ENCODE measurements at places on chromosomes 13 and 19.

DNA sequence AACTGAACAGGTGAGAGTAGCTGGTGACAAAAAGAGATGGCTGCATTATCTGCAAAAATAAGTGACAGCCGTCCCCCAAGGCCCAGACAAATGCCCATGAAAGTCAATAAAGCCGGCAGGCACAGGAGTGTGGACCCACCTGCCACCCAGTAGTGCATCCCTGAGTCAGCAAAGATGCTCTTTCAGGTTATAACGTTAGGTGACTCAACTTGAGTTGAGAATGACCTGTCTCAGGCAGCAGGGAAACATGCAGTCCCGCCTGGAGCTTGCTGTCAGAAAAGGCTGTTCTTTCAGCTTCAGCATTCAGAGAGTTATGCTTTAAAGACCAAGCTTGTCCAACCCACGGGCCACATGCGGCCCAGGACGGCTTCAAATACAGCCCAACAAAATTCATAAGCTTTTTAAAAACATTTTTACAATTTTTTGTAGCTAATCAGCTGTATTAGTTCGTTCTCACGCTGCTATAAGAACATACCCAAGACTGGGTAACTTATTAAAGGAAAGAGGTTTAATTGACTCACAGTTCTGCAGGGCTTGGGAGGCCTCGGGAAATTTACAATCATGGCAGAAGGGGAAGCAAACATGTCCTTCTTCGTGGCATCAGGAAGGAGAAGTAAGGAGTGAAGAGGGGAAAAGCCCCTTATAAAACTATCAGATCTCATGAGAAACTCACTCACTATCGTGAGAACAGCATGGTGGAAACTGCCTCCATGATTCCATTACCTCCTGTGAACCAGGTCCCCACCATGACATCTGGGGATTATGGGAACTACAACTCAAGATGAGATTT, 110.4 kb downstream of the RAB20 start:
- DNase-seq = no peak

DNA sequence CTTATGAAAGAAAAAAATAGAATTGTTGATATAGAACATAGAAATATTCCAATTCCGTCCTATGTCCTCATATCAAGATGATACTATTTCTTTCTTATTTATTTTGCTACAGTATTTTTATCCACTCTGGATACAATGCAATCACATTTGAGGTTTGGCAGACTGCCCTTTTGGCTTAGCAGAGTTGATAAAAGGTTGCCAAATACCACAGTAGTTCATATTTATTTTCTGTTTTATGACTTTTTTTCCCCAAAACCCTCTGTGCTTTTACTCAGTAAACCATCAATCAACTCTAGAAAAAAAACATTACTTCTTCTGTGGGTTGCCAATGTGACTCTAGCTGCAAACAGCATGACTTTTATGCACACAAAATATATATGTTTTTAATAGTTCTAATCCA, 424.5 kb downstream of the PCDH9 start:
- no peak for DNase-seq

DNA sequence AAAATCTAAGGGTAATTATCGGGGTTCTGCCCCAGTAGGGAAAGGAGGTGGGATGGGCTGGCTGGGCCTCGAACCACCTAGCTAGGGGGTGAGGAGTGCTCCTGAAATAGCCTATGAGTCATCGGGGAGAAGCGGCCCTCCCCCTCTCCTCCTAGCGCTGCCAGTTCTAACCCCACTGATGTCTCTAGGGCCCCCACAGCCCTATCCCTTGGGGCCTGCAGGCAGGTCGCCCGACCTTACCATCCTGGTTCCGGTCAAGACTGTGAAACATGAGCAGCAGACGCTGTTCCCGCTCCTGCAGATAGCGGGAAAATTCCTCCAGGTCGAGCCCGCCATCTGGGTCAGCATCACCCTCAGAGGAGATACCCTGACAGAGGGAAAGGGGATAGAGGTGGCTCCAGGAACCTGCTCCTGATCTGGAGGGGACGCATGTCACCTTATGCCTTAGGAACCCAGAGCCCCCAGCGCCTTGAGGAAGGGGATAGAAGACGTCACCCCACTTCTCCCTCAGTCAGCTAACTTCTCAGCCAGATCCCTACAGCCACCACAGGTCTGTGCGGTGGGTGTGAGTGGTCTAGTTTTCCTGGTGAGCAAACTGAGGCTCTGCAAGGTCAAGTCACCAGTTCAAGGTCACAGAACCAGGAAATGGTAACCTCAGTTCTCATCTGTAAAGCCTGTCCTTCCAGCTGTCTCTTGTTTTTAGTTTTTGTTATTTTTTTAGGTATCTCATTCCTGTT, 1.5 kb downstream of the SLC25A23 start:
- no peak for DNase-seq

- DNase-seq = peak; percentile 9
Measured at GRCh38 chr13:104773775-104774174, 1707.6 kb upstream of the SLC10A2 start.

- DNase-seq = peak; percentile 34
Measured at GRCh38 chr13:97780486-97780885, 173.0 kb upstream of the IPO5 start.

DNA sequence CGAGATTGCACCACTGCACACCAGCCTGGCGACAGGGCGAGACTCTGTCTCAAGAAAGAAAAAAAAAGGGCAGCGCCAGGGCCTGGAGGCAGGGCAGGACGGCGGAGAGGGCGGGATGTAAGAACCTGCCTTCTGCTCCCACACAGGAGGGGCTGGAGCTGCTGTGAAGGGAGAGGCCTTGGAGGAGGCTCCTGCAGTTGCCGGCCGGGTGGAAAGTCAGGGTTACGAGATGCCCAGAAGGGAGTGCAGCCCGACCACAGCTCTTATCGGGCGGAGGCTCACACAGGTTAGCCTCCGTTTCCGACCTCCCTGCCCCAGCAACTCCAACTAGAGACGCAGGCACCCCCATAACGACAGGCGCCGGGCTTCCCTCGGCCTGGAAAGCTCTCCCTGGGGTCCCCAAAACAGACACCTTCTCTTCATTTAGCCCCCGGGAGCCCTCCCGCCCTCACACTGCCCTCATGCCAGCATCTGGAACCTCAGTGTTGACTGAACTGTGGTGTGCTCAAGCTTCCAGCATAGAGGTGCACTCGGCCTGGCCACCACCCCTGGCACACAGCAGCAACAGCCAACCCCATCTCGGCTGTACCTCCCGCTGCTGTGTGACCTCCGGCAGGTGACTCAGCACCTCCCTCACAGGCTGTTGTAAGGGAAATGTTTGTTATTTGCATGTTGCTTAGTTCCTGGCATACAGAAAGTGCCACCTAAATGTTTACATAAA, 1.4 kb downstream of the PLPP2 start:
- peak; percentile 22 for DNase-seq

DNA sequence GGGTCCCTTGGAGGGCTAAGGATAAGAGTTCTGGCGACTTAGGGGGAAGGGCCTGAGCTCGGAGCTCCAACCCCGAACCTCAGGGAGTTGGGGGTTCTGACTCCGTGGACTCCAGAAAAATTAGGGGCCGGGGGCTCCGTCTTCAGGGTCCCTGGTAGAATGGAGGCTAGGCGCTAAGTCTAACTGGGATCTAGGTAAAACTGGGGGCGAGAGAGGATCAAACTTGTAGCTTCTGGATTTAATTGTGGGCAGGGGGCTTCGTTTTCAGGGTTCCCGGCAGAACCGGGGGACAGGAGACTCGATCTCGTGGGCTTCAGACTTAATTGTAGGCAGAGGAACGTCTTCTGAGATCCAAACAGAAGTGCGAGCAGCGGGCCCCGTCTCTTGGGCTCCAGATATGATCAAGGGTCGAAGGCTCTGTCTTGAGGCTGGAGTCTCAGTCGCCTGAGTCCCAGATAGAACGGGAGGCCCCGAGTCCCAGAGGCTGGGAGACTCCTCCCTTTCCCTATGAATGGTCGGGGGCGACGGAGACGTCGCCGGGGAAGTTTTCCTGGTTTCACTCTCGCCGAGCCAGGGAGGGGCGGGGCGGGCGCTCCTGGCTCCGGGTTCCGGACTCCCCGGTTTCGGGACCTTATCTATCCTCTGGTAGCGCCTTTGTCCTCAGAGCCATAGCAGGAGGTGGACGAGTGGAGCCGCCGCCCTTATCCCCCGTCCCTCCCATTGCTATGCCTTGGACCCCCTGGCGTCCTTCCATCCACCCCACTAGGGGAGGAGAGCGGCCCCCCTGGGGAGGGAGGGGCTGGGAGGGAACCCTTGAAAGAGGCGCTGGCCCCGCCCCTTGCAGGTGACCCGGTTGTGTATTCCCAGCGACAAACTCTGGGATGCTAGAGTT, 1.3 kb downstream of the NECTIN2 start:
- DNase-seq = peak; percentile 64

DNA sequence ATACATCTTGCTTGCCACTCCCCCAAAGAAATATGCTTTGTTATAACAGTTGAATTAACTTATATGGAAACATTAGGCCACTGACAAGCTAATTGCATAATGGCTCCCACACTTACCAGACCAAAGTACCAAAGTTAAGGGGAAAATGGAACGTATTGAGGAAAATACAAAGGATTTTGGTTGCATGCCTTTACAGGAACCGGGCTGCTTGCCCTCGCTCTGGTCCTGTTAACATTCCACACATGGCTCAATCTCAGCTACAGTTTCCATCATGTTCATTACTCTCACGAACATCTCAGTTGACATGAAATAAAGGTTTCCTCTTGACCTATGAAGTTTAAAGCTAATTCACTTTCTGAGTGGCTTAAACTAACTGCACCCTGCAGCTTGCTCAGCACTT, 220.7 kb upstream of the RXFP2 start:
- no peak for DNase-seq

GRCh38 chr13:94598281-94598680, 2.3 kb upstream of the TGDS start:
- DNase-seq = no peak

- DNase-seq = no peak
Measured at GRCh38 chr13:68174893-68175292, 944.8 kb upstream of the PCDH9 start.

- no peak for DNase-seq
Measured at GRCh38 chr13:91529739-91530482, 131.5 kb downstream of the GPC5 start.

DNA sequence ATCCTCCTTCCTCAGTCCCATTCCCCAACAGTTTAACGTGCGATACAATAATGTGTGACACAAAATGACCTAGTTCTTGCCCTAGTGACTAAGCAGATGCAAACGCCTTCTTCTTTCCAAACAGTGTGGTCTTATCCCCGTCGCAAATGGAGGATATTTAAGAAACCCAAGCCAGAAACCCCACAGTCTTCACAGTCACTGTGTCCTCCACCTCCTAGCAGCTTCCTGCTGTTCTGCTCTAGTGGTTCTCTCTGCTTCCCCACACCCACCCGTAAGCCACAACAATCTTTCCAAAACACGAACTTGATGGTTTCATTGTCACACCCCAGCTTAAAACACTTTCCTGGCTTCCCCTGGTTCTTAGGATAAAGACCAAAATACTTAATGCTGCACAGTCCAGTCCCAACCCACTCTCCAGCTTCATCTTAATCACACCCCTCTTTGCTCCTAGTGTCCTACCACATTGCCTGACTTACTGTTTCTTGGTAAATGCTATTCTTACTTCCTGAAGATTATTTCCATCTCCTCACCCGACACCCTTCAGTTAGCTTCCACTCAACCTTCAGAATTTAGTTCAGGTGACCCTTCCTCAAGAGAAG, 32.3 kb downstream of the ITM2B start:
- no peak for DNase-seq

DNA sequence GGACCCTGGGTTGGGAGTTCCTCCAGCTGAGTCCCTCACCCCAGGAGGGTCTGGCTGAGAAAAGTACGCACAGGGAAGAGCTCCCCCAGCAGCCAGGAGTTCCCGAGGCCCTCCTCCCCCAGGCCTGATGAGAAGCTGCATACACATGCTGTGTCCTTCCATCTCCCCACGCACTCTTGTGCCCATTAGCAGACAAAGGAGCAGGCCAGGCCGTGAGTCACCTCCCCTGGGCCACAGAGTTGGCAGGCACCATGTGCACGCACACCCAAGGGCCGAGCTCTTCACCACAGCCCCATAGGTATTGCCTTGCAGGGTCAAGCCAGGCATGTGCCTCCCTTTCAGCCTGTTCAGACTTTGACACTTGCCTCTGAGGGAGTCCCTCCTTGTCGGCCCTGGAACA, 17.5 kb downstream of the MAU2 start:
- DNase-seq = peak; percentile 85

- DNase-seq = no peak
Measured at GRCh38 chr13:110275931-110276552, 30.9 kb downstream of the COL4A1 start.

GRCh38 chr19:29887442-29887855, 54.6 kb upstream of the URI1 start:
- DNase-seq = no peak

GRCh38 chr13:50599046-50599445, 244.4 kb downstream of the DLEU7 start:
- no peak for DNase-seq

GRCh38 chr19:1052349-1052975, 12.6 kb downstream of the ABCA7 start:
- no peak for DNase-seq

GRCh38 chr13:90591927-90592268, 755.6 kb upstream of the MIR17HG start:
- DNase-seq = no peak

DNA sequence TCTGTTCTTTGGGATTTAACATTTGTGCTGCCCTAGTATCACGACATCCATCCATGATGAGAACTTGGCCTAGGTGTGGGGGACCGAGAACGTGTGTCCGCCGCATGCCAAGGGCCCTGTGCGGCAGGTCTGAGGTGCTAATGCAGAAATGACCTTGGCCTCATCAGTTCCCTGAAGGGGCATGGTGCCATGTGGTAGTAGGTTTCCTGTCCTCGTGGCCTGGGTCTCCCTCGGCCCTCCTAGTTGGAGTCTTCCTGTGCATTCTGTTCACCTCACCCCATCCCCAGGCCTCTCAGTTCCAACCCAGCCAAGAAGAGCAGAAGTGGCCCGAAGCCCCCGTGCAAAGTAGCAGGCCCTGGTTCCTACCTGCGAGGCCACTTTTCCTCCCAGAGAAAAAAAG, 59.8 kb downstream of the GGACT start:
- no peak for DNase-seq

- DNase-seq = peak; percentile 77
Measured at GRCh38 chr19:5913739-5914357, at the start of gene CAPS. CAPS (plus strand) TSS chr19:5914254; CDS start chr19:5914407, 153 bp downstream.

- no peak for DNase-seq
Measured at GRCh38 chr13:41589434-41589833, 132.1 kb downstream of the RGCC start.

DNA sequence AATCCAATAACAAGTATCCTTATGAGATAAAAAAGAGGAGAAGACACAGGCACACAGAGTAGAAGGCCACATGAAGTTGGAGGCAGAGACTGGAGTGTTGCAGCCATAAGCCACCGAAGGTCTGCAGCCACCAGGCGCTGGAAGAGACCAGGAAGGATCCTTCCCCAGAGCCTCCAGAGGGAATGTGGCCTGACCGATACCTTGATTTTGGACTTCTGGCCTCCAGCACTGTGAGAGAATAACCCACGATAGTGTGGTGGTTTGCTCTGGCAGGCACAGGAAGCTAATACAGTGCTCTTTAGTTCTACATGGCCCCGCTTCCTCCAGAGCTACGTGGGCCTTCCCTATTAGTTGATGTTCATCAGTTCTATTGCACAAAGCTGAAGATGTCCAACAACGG, 15.3 kb upstream of the SULT2A1 start:
- no peak for DNase-seq

GRCh38 chr19:13827656-13828055, 32.4 kb downstream of the ZSWIM4 start:
- no peak for DNase-seq

All from RPMI7951 (cell line).